ENCODE measurements at places on chromosomes 5 and 9.
A peak's percentile ranks its signal among the peaks of the same experiment; 100 is the strongest.

GRCh38 chr5:74888117-74888516, 21.9 kb upstream of the FAM169A start:
- DNase-seq, result no peak

GRCh38 chr5:143693651-143694252, 118.2 kb upstream of the HMHB1 start:
- no peak for DNase-seq

GRCh38 chr5:109614301-109614700, 75.4 kb upstream of the MAN2A1 start:
- no peak for DNase-seq

GRCh38 chr9:112378328-112379176, 1.4 kb upstream of the HSDL2 start:
- DNase-seq, result no peak

GRCh38 chr5:149453618-149454415, 74.7 kb upstream of the IL17B start:
- no peak for DNase-seq

DNA sequence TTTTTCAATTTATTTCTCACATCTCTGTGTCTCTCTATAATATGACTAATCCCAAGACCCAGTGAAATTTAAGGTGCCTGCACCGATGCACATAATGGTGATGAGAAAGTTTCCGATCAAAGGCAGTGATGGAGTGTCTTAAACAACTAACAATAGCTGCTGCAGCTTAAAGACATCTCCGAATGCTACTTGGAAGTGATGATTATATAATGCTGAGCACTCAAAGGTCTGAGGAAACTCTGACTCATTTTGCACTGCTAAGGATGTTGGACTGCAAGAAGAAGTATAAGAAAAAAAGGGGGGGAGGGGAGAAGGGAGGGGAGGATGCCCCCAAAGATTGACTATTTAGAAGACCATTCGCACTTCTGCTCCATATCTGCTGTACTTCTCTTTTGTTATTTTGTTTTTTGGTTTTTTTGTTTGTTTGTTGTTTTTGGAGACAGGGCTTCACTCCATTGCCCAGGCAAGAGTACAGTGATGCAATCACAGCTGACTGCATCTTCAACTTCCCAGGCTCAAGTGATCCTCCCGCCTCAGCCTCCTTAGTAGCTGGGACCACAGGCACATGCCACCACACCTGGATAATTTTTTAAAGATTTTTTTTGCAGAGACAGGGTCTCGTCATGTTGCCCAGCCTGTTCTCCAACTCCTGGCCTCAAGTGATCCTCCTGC, 192.2 kb downstream of the HSD17B3 start:
- no peak for DNase-seq

GRCh38 chr5:180424094-180424493, 70.1 kb upstream of the CNOT6 start:
- DNase-seq, result no peak

- DNase-seq, result no peak
Observed at GRCh38 chr9:126879288-126879687, 18.8 kb downstream of the ZBTB34 start.

- peak; percentile 75 for DNase-seq
Observed at GRCh38 chr5:181045316-181045715, 5.2 kb downstream of the BTNL9 start.

DNA sequence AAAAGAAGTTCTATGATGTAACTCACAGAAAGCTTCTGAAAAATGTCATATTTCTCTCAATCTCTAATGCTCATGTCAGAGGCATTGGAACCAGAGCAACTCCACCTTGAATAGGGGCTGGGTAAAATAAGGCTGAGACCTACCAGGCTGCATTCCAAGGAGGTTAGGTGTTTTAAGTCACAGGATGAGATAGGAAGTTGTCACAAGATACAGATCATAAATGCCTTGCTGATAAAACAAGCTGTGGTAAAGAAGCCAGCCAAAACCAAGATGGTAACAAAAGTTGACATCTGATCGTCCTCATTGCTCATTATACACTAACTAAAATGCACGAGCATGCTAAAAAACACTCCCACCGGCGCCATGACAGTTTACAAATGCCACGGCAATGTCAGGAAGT, 411.1 kb upstream of the GRIA1 start:
- no peak for DNase-seq

GRCh38 chr9:114351932-114352331, 22.3 kb downstream of the ORM2 start:
- no peak for DNase-seq

DNA sequence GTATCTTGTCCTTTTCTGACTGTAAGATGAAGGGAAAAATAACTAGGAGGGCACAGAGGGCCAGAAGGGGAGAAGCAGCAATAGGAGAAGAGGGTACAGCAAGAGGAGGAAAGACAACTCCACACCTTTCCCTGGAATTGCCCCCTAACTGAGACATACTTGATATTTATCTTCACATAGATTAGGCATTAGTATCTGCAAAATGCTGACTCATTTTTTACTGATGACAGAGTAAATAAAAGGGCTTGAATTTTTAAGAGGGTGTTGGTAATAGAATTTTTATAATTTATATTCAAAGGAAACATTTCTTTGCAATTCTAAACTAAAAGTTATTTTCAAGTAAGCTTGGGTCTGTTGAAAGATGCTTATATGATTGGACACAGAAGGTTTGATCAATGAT, 86.8 kb upstream of the PRRC1 start:
- DNase-seq, result no peak

All from OCI-LY7 (cell line).